A549 treated with ZK216348 at 1 μM for 4 hours (cell line): ENCODE measurements at places on chromosomes 7 and 10. TPM values are rescaled to one million over a fixed set of nuclear protein-coding genes. Genes with fewer than 3 reads are reported as not detected.

LRRN3 gene
- total RNA-seq = 0.04 TPM in 1 of 5 replicates, not detected in the others

IQUB gene
- 0.06 to 0.10 TPM in 2 of 5 replicates, not detected in the others for total RNA-seq

SCRN1 gene
- total RNA-seq = 45.7 to 67.1 TPM (median 63.7 TPM) in 5 replicates

PTPN20 gene
- total RNA-seq = 2.8 to 5.2 TPM (median 3.9 TPM) in 5 replicates

ARHGAP19 gene
- 4.1 to 6.3 TPM (median 5.4 TPM) in 5 replicates for total RNA-seq

AOAH gene
- total RNA-seq = not detected in 5 replicates

CLDN4 gene
- total RNA-seq = 2.5 to 7.0 TPM (median 5.0 TPM) in 5 replicates
